ENCODE measurements at places on chromosomes 1 and 21. TPM values are rescaled to one million over a fixed set of nuclear protein-coding genes. Genes with fewer than 3 reads are reported as not detected.

COL11A1 gene
- total RNA-seq, result 1.00 TPM

HORMAD1 gene
- total RNA-seq, result 0.65 TPM

IL10 gene
- 5.2 TPM for total RNA-seq

RGS4 gene
- total RNA-seq, result 12.8 TPM

SLC22A15 gene
- 6.1 TPM for total RNA-seq

GRIK3 gene
- total RNA-seq, result 0.33 TPM

LRRC38 gene
- not detected for total RNA-seq

Data from posterior vena cava (tissue), 2 donors.